Stomach (tissue), 19 donors: ENCODE measurements at places on chromosomes 16 and 17. TPM values are rescaled to one million over a fixed set of nuclear protein-coding genes. Genes with fewer than 3 reads are reported as not detected.

DNA sequence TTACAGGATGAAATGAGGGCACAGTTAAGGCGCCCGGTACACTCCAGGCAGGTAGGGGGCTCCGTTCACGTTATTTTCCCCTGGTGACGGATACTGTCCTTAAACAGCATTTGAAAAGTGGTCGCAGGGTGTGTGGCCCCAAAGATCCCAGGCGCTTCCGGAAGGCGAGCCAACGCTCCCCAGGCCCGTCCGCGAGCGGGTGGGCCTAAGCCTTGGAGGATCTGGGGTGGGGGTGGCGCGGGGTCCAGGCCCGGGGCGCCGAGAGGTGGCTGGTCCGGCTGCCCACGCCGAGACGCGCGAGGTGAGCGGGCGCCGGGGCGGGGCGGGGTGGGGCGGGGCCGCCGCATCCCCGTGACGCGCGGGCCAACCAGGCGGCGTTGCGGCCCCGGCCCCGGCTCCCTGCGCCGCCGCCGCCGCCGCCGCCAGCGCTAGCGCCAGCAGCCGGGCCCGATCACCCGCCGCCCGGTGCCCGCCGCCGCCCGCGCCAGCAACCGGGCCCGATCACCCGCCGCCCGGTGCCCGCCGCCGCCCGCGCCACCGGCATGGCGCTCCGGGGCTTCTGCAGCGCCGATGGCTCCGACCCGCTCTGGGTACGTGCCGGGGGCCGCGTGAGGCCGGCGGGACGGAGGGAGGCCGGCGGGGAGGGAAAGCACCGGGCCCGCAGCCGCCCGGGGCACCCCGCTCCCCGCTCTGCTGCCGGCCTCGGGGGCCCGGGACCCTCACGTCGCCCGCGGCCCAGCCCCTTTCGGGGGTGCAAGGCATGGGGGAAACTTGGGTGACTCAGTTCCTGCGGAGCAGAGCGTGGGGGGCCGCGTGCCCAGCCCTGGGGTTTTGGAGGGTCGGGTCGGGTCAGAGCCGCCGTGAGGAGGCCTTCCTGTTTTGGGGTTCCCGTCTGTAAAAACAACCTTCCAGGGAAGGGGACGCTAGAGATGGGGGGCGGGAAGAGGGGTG, at the start of gene ABCC1:
ABCC1 (plus strand) TSS at position 407 of the 951 bp plus-strand sequence; CDS start at position 543, 136 bp downstream.
- DNase-seq, result peak; percentile 57

Gene DDX52
- total RNA-seq, result 11.1 TPM

Gene SULT1A2
- 0.18 TPM for total RNA-seq

- no peak for DNase-seq
Observed at GRCh38 chr16:8763899-8764298, 33.5 kb downstream of the TMEM186 start.

Gene SOX8
- total RNA-seq, result 3.3 TPM

- DNase-seq, result no peak
Observed at GRCh38 chr17:56528696-56529095, 64.8 kb upstream of the NOG start.

DNA sequence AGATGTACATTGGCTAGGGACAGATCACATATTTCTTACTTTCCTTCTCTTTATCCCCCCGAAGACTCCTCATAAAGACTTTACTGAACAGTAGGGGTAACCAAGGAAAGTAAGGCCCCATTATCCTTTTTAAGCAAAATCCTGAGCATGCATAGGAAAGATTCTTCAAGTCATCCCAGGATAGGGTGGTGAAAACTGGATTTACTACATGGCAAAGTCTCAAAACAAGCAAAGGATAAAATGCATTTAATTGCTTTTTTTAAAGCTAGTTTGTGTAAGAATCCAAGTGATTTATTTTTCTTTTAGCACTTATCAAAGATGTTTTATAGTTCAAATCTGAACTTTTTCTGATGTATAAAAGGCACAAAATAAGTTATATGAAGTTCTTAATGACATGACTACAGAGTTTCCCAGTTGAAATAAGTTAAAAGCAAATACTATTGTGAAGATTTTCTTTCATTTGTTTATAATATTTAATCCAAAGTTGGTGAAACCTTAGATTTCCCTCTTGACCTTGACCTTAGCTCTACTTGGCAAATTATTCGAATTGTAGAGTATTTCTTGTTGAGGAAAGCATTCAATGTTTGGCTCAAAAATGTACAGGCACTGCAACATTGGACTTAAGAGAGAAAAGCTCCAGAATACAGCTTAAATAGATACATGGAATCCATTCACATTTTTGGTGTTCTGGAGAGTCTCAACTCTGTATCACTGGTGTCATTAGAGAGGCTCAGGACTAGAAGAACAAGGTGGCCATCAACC, 104.3 kb downstream of the ABCA8 start:
- DNase-seq, result peak; percentile 46

Gene AIPL1
- not detected for total RNA-seq

- no peak for DNase-seq
Observed at GRCh38 chr17:64129515-64129764, 504 bp downstream of the ERN1 start.

Gene TAT
- not detected for total RNA-seq

Gene C16orf86
- 83.0 TPM for total RNA-seq

Gene KCNG4
- not detected for total RNA-seq

- DNase-seq, result no peak
Observed at GRCh38 chr16:56408379-56409098, 16.8 kb downstream of the AMFR start.

DNA sequence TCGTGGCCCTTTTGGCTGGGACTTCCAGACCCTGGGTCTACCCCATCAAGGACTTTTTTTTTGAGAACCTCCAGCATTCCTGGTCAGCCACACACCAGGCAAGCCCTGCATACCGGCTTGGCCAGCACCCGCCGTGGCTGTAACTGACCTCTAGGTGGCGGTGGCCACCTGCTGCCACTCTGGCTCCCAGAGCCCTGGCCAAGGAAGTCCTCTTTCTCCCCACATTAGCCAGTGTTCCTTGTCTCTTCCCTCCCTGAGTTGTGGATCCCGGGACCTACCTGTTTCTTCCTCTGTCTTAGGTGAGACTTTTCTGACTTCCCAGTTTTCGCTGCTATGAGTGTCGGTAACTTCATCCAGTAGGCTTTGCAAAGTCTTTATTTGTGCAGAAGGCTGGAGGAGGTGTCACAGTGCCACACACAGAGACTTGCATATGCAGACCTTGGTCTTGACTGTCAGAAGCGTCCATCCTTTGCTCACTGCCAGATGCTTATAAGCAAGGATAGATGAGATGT, 348.3 kb downstream of the CPPED1 start:
- DNase-seq, result peak; percentile 78

GRCh38 chr17:45338023-45338781, 21.4 kb upstream of the MAP3K14 start:
- peak; percentile 41 for DNase-seq

DNA sequence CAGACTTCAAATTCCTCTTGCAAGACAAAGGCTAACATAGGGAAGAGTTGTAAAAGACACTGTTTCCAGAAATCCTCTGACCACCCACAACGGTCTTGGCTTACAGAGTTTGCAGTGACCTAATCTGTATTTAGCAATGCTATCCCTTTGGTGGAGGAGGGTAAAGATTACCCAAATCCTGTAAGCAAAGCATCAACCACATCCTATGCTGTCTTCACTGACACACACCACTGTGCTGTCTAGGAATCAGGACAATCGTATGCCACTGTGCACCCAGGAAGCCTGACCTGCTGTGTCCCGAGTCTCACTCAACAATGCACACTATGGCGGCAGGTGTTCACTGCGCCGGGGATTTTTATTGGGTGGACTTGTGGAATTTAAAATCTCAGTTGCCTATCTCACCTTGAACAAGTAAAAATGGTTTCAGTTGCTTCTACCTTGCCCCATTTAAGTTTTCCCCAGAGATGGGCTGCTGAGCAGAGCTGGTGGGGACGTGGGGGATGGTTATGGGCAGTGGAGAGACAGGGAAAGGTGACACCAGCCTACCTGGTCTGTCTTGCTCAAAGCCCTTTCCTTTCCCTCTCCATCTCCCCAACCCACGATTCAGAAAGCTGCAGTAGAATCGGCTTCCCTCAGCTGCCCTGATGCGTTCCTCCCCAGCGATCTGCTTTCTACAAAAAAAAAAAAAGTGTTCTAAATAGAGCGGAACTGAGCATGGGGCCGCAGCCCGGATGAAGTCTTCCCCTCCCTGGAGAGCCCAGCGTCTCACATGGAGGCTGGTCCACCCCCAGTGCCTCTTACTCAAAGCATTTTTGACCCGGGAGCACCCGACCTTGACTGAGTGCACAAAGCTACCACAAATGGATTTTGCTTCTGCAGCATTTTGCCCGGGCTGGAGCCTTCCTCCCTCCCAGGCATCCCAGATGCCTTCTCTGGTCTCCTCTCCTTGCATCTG, 271.5 kb downstream of the SOX9 start:
- no peak for DNase-seq

GRCh38 chr16:72825912-72826621, 221.9 kb downstream of the ZFHX3 start:
- DNase-seq, result no peak

- peak; percentile 40 for DNase-seq
Observed at GRCh38 chr17:28174352-28175046, 132.0 kb downstream of the NLK start.

DNA sequence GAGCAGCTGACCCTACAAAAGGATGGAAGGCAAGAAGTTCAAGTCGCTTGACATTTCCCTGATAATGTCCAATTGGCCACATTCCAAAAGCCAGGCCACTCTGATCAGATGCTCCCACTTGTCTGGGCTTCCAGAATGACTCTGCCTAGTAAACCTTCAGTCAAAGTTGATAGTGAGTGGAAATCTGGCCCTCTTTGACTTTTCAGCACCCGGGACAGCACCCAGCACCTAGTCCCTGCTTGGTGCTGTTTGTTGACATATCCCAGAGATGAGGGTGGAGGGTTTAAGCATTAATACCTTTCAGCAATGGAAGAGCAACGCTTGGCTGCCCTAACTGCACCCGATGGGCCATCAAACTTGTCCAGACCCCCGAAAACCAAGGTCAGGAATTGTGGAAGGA, 131.3 kb downstream of the AIPL1 start:
- DNase-seq, result no peak

Gene TEKT1
- total RNA-seq, result not detected

- no peak for DNase-seq
Observed at GRCh38 chr17:69534235-69534621, 119.7 kb downstream of the MAP2K6 start.

Gene CLDN6
- not detected for total RNA-seq

GRCh38 chr17:3873862-3874261, 19.0 kb downstream of the CAMKK1 start:
- no peak for DNase-seq

GRCh38 chr17:16584273-16584995, 15.4 kb upstream of the ZNF287 start:
- DNase-seq, result peak; percentile 94

Gene PPM1D
- 9.7 TPM for total RNA-seq

Gene SCGB1C2
- not detected for total RNA-seq

GRCh38 chr16:52568983-52569690, 22.2 kb upstream of the TOX3 start:
- DNase-seq, result peak; percentile 69

DNA sequence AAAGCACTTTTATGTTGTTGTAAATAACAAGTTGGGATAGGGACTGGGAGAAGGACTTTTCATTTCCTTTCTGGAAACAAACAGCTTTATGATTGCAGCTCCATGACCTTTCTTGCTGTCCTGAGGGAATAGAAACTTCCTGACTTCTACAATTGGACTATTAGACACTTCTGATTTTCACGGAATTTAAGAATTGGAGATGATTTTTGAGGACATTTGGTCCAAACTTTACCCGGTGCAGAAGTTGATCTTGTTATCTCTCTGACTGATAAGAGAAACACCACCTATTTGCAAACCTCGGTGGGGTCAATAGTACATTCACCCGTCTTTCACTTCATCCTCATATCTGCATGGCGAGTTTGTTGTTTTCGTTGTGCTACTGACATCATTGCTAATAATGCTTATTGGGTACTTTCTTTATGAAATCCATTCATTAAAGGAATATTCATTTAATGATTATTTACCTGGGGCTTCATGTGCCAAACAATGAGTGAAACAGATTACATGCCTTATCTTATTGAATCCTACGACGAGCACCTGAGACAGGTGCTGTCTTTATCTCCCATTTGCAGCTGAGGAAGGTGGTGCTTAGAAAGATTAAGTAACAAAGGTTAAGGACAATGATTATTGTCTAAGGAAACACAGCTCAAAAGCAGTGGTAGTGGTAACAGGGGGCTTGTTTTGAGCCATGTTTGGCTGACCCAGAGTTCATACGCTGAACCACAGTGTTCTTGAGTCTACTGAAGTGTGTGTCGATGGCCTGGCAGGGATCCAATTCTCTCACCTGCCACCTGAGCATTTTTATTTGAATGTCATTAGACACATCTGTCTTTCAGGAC, 176.9 kb upstream of the FAM20A start:
- DNase-seq, result peak; percentile 42

GRCh38 chr17:74737299-74738050, 419 bp downstream of the RAB37 start:
- no peak for DNase-seq

GRCh38 chr17:50518384-50519023, 10.3 kb downstream of the MYCBPAP start:
- no peak for DNase-seq

- no peak for DNase-seq
Observed at GRCh38 chr16:57846078-57846697, 43.9 kb upstream of the KIFC3 start.

GRCh38 chr17:73588301-73588846, 55.9 kb downstream of the SDK2 start:
- DNase-seq, result no peak

- DNase-seq, result no peak
Observed at GRCh38 chr17:12230481-12231354, 210.0 kb downstream of the MAP2K4 start.

DNA sequence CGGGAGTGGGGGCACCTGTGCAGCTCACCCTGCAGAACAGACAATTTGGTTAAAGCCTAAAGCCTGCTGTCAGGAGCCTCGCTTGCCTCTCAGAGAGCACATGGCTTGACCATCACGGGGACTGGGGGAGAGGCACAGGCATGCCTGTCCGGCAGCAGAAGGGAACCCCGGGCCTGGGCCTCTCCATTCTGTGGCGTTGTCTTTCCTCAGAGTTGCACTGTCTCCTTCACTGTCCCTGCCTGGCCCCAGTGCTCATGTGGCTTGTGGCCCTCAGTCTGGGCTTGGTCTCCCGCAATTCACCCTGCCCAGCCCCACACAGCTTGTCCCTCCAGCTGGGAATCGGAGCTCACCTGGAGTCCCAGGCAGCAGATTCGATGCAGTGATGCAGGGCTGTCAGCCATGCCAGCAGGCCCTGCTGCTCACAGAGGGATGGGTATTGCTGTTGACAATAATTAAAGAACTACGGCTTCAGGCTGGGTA, 189.9 kb downstream of the SEC14L1 start:
- DNase-seq, result no peak

- no peak for DNase-seq
Observed at GRCh38 chr17:48546137-48546923, 1.4 kb upstream of the HOXB2 start.

- no peak for DNase-seq
Observed at GRCh38 chr16:57732714-57733113, 2.9 kb upstream of the KATNB1 start.

- peak; percentile 81 for DNase-seq
Observed at GRCh38 chr17:61389670-61390478, 9.8 kb upstream of the TBX2 start.

GRCh38 chr17:561116-561515, 153.5 kb downstream of the VPS53 start:
- no peak for DNase-seq
